ENCODE measurements at places on chromosomes 6 and 20.

DNA sequence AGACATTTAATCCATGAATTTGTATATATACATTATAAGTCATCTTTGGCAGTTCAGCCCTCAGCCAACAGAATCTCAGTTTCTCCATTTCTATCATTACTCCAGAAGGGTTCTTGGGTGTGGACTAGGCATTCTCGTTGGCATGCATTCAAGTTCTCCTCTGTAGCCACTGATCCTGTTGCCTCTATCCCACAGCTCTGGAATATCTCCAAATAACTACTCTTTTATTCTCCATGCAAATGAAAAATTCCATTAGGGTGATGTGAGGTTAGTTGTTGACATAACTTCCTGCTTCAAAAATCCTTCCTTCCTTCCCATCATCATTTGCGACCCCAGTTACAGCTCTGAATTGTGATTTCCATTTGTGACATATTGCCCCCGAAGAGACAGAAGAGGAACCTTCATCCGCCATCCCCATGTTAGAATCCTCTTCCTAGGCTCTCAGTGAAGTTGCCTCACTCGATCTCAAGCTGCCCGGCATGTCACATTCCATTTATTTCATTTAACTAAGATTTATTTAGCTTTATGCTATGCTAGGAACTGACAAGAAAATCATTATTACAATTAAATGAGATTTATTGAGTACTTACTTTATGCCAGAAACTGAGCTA lies 93.7 kb upstream of the EDN1 start:
- DNase-seq: no peak

GRCh38 chr6:144335311-144335861 lies 50.3 kb downstream of the UTRN start:
- DNase-seq: no peak

DNA sequence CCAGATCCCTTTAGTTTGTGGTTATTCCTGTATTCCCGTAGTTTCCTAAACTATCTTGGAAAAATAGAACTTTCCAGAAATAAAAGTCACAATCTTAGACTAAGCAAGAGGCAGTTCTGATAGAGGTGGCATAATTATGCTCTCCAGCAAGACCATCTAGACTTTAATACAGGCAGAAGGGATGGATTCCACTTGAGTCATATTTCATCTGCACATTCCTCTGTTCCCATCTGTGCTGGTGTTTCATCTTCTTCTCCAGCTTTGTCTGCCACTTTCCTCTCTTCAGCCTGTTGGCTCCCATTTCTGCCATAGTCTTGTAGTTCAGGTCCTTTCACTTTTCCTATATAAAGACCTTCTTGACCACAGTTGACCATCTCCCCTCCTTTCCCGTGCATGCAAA lies 102.9 kb downstream of the SOBP start:
- no peak for DNase-seq

- DNase-seq: no peak
Observed at GRCh38 chr6:137692806-137693205, 174.3 kb upstream of the TNFAIP3 start.

- DNase-seq: no peak
Observed at GRCh38 chr20:50574108-50574507, 63.9 kb downstream of the PTPN1 start.

DNA sequence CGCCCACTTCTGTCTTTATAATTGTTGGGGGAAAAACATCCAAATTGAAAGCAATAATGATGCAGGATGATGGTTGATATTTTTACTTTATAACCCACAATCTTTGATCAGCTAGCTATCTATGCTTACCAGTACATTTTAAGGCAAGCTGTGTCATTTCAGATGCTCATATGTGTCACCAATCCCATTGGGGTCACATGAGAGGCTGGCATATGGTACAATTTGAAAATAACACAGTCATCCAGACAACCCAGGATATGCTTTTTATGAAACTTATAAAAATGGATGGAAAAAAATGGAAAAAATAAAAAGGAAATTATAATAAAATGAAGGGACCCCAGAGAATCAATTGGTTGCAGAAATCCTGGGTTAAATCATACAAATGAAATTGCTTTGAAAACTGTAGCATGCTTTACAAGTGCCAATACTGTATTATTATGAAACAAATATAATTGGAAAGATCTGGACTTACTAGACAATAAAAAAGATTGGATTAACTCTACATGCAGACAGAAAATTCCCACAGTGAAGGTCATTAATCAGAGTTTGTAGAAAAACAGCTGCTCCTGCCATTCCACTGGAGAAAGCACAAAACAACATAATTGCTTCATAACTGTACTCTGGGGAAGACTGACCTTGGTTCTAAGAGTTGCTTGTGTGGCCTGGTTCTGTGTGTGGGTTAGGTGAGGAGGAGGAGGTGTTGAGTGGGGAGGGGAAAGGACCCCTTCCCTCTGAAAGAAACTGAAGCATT lies 13.3 kb upstream of the PRIM2 start:
- no peak for DNase-seq

GRCh38 chr6:169959136-169960002 lies 207.9 kb downstream of the ERMARD start:
- no peak for DNase-seq

DNA sequence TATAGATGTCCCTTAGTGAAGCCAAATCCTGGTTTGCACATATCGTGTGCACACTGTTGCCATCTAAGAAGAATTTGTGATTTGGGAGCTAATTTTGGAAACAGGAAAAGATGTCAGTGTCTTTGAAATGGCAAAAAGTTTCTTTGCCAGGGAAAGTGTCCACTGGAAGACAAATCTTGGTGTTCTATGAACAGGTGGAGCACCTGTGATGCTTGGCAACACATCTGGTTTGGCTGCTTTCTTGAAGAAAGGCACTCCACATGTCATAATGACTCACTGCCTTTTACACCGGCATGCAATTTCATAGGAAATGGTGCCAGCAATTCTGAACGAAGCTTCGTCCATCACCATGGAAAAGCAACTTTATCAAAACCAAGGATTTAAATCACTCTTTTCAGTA lies 1040.0 kb upstream of the MAP3K7 start:
- no peak for DNase-seq

GRCh38 chr6:16799279-16800193 lies 38.3 kb upstream of the ATXN1 start:
- no peak for DNase-seq

GRCh38 chr20:33442136-33443005 lies 1.2 kb downstream of the SNTA1 start:
- DNase-seq: no peak

DNA sequence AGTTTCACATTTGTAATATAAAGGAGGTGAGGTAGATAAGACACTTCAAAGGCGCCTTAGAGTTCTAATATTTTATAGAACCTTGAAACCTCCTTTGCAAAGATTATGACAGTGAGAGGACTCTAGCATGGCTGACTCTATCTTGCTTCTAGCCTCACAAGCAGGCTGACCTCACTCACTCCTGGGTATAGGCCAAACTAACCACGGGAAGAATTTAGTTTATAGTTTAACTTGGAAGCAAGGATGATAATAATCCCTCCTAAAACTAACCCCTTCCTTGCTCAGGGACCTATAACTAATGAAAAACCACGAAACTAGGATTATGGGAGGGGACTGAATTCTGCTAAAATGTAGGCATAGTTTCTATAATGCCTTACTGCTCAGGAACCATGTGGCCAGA lies 84.3 kb downstream of the FILIP1 start:
- DNase-seq: no peak

GRCh38 chr20:51583073-51583472 lies 40.6 kb upstream of the NFATC2 start:
- DNase-seq: no peak

- DNase-seq: no peak
Observed at GRCh38 chr6:154292855-154293519, 63.6 kb downstream of the IPCEF1 start.

- DNase-seq: no peak
Observed at GRCh38 chr20:3251806-3252205, 12.8 kb upstream of the SLC4A11 start.

GRCh38 chr6:36544228-36544627 lies 3.1 kb downstream of the STK38 start:
- peak; percentile 20 for DNase-seq

GRCh38 chr6:36155662-36156061 lies 25.3 kb downstream of the MAPK13 start:
- no peak for DNase-seq

GRCh38 chr6:140372064-140372463 lies 997.6 kb upstream of the CITED2 start:
- no peak for DNase-seq

DNA sequence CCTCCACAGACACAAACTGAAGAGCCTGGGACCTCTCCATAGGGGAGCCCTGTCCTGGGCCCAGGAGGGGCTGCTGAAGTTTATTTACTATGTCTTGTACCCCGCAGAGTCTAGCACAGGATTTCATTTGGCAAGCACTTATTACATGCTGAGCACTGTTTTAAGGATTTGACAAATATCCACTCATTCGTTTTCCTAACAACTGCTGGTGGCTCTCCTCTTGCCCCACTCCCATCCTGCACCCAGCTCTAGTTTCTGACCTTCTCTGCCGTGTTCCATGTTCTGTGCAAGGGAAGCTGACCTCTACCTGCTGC lies 127.0 kb upstream of the MAFB start:
- DNase-seq: no peak

DNA sequence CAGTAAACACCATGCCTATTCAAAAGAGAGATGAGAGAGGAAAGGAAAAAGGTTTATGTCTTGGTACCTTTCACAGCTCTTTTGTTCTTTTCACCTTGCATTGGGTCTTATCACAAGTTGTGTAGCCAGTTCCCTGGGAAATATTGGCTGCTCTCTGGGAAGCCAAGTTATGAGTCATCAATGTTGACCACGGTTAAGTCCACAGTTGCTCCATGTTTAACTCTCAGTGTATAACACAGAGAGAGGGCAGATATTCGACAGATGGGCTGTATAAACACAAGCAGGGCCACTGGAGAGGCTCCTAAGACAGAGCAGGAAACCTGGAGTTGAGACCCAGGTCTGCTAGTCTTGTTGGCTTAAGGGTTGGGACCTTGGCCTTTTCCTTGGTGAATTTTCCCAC lies 718.6 kb downstream of the QKI start:
- DNase-seq: no peak

DNA sequence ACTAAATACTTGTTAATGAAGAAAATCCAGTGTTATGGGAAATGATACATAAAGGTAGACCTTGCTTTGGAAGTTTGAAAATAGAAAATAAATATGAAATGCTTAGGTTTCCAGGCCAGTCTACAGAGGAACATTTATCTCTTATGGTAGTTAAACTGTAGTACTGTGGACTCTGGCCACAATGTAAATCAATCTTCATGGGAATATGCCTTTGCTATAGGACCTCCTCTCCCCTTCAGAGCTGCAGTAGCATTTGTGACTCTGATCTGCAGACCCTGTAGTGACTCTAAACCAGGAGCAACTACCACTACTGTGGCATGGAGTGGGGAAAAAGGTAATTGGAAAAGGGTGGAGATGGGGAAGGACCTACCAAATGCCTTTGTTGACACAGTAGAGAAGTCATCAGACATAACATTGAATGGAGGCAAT lies 4.5 kb downstream of the HSPA1A start:
- DNase-seq: no peak

GRCh38 chr6:88208726-88209125 lies 42.6 kb upstream of the CNR1 start:
- DNase-seq: no peak

- DNase-seq: no peak
Observed at GRCh38 chr6:47096211-47096895, 54.2 kb upstream of the ADGRF1 start.

DNA sequence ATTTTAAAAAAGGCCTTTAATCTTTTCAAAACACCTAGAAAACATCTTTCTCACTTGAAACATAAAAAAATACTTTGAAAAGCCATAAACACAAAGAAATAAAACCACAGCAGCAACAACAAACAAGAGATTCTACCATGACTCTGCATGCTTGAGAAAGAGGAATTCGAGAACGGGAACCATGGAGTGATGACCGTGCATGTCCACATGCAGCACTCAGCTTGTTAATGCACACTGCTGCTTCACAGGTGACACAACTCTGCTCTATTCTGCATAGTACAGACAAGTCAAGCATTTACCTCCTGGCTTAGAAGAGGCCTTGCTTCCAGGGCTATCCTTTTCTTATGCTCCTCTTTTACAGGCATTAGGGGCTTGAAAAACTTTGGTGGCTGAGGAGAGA lies 64.9 kb upstream of the NUP153 start:
- no peak for DNase-seq

DNA sequence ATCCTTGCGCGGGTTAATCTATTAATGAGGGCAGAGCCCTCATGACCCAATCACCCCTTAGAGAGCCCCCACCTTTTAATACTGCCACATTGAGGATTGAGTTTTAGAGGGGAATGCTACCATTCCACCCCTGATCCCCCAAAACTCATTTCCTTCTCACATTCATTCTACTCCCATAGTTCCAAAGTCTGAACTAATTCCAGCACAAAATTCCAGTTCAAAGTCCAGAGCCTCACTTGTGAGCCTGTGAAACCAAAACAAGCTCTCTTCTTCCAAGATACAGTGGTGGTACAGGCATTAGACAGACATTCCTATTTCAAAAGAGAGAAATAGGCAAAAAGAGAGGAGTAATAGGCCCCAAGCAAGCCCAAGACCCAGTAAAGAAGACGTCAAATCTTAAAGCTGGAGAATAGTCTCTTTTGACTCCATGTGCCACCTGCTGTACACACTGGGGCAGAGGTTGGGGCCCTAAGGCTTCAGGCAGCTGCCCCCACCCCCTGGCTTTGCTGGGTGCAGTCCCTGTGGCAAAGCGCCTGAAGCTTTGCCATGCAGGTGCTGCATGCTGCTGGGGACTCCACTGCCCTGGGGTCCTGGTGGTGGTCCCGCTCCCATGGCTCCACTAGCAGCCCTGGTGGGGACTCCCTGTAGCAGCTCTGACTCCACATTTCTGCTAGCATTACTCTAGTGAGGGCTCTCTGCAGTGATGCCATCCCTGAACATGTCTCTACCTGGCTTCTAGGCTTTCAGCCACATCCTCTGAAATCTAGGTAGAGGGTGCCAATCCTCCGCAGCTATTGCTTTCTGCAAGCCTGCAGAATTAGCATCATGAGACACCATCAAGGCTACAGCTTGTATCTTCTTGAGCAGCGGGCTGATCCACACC lies 41.3 kb downstream of the RSPH3 start:
- no peak for DNase-seq

- no peak for DNase-seq
Observed at GRCh38 chr6:125300992-125301434, 754 bp downstream of the HDDC2 start.

- DNase-seq: no peak
Observed at GRCh38 chr6:5339786-5340185, 78.5 kb downstream of the FARS2 start.

GRCh38 chr6:34390531-34391472 lies 1.7 kb downstream of the NUDT3 start:
- no peak for DNase-seq

GRCh38 chr20:50595433-50595895 lies 85.3 kb downstream of the PTPN1 start:
- DNase-seq: no peak
